ENCODE measurements at places on chromosomes 1 and 21.

DNA sequence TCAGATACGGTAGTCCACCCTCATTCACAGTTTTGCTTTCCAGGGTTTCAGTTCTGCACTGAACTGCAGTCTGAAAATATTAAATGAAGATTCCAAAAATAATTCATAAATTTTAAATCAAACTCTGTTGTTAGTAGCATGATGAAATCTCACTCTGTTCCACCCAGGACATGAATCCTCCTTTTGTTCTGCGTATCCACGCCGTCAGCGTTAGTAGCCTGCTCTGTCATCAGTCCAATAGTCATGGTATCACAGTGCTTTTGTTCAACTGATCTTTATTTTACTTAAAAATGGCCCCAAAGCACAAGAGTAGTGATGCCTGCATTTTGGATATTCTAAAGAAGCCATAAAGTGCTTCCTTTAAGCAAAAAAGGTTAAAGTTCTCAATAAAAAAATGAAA, 23.9 kb downstream of the CHD1L start:
- no peaks in the 10 kb centered on the region for H3K27me3 ChIP-seq
- no peak overlapping the region for H3K4me3 ChIP-seq

DNA sequence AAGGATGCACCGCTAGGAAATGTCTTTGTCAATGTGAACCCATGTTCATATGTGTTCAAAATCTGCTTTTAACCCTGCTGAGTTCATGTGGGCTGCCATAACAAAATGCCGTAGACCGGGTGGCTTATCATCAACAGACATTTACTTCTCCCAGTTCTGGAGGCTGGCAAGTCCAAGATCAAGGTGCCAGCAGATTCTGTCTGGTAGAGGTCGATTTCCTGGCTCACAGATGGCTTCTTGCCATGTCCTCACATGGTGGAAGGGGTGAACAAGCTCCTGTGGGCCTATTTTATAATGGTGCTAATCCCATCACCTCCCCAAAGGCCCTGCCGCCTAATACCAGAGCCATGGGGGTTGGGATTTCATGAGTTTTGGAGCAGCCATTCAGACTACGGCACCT, 4.6 kb upstream of the CDCP2 start:
- no peaks in the 10 kb centered on the region for H3K36me3 ChIP-seq
- H3K27me3 ChIP-seq, result no peaks in the 10 kb centered on the region
- H3K4me1 ChIP-seq, result peaks cover 16% of the 10 kb centered on the region
- H3K27ac ChIP-seq, result no peak overlapping the region

DNA sequence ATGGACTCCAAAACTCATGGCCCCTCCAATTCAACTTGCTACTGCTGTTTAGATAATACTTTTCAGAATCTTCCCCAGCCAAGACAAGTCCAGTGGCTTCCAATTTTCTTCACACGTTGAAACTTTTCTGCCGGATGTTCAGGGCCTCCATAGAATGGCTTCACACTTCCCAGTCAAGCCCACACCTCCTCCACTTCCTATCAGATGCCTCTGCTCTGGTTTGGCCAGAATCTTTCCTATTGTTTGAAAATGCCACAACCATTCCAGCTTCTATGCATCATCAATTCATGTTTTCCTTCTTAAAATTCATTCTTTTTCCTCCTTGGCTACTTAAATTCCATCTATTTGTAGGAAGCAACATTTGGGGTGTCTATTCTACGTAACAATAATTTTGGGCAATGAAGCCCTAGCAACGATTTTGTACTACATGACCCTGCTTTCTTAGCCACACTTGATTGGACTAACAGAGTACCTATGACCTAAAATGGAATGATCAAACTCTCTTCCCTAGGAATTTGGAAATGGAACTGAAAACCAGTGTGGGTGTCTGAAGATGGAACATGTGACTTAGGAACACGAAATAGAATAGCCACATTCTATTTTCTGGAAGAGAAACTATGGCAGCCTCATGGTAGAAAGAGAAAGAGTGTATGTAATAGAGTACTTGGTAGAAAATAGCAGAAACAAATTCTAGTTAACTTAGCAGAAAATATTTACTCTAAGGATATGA, 74.1 kb upstream of the CNIH3 start:
- no peak overlapping the region for H3K4me3 ChIP-seq
- H3K27me3 ChIP-seq, result no peaks in the 10 kb centered on the region
- no peaks in the 10 kb centered on the region for H3K4me1 ChIP-seq
- no peaks in the 10 kb centered on the region for H3K36me3 ChIP-seq
- DNase-seq, result no peak

DNA sequence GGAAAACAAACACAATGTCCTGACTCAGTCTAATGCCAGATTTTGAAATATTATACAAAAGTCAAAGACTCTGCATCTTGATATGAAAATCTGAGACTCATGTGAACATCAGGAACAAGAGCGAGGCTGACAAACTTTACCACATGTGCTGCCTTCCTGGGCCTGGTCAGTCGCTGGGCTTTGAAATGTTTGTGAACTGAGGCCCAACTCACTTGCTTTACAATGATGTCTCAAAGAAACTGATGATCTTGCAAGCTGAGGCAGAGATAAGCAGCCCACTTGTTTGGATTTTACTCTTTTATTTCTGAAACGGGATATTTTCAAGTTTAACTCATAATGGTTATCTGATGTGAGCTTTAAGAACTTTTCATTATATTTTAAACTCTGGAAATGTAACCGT, 2.1 kb downstream of the BCAR3 start:
- H3K27me3 ChIP-seq, result no peaks in the 10 kb centered on the region
- peaks cover under 1% of the 10 kb centered on the region for H3K36me3 ChIP-seq
- peaks cover 74% of the 10 kb centered on the region for H3K4me1 ChIP-seq
- peak overlapping the region; percentile 95 for H3K4me3 ChIP-seq
- DNase-seq, result no peak

DNA sequence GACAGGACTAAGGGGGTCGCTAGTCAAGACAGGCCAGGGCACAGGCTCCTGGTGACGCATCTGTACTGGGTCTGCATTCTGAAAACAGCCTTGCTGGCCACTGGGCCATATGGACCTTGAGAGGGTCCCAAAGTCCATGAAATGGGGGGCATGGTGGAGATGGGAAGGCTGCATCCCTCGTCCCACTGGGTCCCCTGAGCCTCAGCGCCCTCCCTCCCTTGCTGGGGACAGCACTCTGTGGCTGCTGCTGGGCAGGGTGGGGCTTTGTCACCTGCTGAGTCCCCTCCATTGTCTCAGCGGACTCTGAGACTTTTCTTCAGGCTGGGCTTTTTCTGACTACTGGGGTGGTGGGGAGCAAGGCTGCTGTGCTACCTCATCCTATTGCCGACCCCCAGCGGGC, 205.2 kb downstream of the RHOU start:
- no peak overlapping the region for H3K4me3 ChIP-seq
- no peak overlapping the region for H3K27ac ChIP-seq
- peaks cover 39% of the 10 kb centered on the region for H3K4me1 ChIP-seq
- DNase-seq, result no peak
- H3K36me3 ChIP-seq, result no peaks in the 10 kb centered on the region

DNA sequence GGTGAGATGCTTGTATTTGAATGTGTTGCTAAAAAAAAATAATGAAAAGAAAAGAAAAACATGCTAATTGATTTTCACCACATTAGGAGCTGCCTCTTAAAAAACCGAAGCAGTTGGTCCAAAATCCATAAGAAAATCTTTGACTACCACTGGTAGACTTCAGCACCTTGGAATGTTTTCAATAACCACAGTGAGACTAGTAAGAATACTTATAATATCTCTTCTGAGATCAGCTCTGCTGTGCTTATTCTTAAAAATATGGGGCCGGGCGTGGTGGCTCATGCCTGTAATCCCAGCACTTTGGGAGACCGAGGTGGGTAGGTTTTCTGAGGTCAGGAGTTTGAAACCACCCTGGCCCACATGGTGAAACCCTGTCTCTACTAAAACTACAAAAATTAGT, 15.1 kb downstream of the NFYC start:
- no peak overlapping the region for H3K4me3 ChIP-seq
- H3K36me3 ChIP-seq, result no peaks in the 10 kb centered on the region
- peaks cover 75% of the 10 kb centered on the region for H3K4me1 ChIP-seq
- no peaks in the 10 kb centered on the region for H3K27me3 ChIP-seq
- DNase-seq, result no peak
- no peak overlapping the region for H3K27ac ChIP-seq

DNA sequence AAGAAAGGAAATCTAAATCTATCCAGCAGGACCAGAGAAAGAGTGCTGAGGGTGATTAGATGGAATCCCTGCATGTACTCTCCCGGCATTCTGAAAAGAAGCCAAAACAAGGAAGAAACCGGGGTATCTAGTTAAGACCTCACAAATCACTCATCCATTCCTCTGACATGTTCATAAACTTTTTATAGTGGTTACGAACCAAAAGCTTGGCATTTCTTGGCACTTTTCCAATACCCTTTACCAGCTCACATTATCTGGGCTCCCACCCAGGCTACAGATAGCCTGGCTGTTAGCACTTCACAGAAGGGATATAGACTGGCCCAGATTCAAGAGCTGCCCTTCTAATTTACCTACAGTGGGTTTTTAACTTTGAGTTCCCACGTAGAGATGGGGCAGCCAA, 1.8 kb upstream of the C1orf74 start:
- H3K4me3 ChIP-seq, result no peak overlapping the region
- peaks cover 10% of the 10 kb centered on the region for H3K36me3 ChIP-seq
- no peak for DNase-seq
- peak overlapping the region; percentile 89 for H3K27ac ChIP-seq

Measured in left ventricle myocardium inferior (tissue), 1 donor.